ENCODE measurements at places on chromosomes 4 and X.

DNA sequence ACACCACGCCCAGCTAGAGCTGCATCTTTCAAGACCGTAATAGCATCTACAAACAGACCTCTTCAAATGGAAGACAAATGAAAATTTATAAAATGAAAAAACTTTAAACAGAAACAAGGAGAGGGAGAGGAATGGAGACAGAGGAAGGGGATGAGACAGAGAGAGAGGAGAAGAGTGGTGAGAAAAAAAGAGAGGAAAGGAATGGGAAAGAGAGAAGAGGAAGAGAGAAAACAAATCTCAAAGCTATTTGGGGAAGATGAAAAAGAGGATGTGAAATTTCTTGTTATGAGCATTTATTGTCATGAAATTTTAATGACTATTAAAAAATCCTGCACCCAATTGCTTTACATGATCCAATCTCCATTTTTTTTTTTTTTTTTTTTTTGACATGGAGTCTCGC is 726.9 kb downstream of the GRID2 start:
- DNase-seq, result no peak

GRCh38 chr4:83382850-83383249 is 48.2 kb upstream of the HPSE start:
- DNase-seq, result no peak

DNA sequence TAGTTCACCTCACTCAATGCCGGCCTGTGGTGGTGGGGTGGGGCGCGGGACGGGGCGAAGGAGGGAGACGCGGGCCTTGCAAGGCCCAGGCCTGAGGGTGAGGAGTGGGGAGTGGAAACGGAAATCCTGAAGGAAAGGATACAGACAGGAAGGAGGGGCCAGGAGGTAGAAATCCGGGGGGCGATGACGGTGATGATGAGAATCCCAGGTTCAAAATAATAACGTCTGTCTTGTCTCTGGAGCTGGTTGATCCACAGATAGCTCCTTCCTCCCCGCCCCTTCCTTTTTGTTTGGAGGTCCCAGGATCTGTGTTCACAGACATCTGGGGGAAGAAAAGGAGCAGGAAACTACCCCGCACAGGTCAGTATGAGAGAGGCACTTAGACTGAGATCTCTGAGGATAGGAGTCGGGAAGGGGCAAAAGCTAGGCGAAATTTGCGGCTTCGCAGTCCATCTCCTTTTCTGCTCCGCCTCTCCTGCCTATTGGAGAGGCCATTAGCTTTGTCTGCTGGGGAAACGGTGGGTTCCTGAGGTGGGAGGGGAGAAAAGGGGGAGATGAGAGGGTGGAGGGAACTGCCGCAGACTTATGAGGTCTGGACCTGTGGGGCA is 746 bp downstream of the TCEAL7 start:
- DNase-seq, result no peak

DNA sequence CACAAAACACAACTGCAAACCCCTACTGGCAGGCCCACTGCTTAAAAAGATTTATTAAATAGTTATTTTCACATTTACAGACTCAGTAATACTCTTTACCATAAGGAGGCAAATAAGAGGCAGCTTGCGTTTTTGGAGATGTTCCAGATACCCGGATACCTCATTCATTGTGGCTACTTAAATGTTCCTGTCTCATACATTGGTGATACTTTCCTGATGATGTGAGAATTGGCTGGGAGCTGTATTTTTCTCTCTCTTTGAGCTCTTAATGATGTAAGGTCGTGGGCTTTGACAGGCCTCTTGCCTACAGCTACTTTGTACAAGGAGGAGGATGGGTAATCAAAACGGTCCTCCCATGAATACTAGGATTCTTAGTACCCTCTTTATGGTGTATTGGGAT is 101.5 kb downstream of the AKAP4 start:
- DNase-seq, result no peak

DNA sequence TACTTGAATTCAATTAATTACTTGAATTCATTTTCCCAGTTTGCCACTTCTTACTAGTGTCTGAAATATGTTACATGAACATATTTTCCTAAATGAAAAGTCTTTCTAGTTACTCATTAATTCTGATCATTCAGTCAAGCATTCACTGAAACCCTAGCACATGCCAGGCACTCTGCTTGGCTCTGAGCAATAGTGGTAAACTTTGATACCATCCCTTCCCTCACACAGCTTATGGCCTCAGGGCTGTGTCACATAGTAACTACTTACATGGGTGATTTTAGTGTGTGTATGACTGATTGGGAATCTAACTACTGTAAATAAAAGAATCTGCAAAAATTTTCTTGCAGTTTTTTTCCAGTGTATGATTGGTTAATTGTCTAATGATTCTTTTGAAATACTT is 32.7 kb downstream of the METAP1 start:
- DNase-seq, result peak; percentile 59

DNA sequence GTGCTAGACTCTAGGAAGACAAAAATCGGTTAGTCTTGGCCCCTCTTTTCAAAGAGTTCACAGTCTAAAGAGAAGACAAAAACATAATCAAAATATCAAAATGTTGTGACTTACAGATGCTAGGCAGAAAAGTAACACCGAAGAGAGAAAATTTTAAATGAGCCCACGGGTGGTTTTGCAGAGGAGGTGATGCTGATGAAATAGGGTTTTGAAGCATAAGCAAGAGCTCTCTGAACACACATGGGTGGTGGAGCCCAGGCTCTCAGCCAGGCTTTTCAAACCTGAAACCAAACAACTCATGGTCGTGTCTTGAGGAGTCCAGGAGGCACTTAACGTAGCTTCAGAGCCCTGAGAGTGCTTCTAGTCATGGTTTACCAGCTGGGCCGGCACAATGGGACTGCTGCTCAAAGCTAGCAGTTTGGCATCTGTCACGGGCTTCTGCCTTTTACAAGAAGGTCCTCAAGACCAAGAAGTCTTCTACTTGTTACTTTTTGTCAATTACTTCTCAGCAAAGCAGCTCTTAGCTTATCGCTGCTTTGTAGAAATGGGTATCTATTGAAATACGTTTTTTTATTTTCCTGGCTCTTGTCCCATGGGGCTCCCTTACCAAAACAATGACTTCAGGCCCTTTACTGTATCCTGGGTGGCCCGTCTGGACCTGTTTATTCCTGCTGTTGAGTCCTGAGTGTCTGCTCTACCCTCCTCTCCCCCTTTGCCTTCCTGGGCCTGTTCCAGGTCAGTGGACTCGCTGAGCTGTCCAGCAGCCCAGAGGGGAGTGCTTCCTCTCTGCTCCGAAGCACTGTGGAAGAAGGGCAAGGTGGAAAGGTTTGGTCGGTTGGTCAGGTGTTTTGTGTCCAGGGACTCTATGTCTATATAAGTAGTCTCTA is 69.5 kb downstream of the TNIP2 start:
- no peak for DNase-seq

GRCh38 chrX:126824338-126825007 is 4.9 kb downstream of the PRR32 start:
- no peak for DNase-seq

DNA sequence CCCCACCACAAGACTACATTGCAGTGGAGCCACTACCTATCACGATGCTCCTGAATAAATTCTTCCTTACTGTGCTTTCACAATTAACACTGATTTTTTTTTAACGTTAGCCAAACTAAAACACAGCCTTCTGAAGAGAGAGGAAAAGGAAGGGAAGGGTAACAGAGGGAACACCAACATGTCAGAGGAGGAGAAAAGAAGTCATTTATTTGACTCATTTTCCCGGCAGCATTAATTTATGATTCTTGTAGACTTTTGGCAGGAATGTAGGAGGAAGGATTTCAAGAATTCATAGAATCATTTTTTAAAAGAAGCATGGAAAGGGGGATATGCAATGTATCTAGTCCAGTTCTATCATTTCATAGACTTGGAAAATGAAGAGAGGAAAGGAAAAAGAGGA is 74.3 kb upstream of the IQCM start:
- DNase-seq, result no peak

GRCh38 chr4:56626963-56627362 is 54.1 kb downstream of the HOPX start:
- no peak for DNase-seq

- DNase-seq, result no peak
These were observed 132.9 kb upstream of the NKX1-1 start for GRCh38 chr4:1538941-1539772.

DNA sequence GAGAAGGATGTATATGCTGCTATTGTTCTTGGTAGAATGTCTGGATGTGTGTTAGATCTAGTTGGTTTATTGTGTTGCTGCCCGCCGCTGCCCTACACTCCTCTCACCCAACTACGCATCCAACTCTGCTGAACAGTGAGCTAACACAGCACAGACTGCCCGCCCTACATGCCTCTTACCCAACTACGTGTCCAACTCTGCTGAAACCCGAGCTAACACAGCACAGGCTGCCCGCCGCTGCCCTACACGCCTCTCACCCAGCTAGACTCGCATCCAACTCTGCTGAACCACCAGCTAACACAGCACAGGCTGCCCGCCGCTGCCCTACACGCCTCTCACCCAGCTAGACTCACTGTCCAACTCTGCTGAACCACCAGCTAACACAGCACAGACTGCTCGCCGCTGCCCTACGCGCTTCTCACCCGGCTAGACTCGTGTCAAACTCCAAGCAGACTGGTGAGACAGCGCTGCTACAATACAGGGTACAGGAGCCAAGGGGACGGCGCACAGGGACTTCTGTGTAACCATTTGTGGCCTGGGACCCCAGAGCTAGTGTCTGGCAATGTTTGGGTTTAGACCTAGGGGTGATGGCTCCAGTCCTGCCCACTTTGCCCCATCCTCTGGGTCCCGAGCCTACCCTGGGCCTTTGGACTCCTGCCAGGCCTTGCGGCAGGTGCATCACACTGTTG is 11.6 kb upstream of the CTBP1 start:
- DNase-seq, result no peak

GRCh38 chrX:6432226-6432625 is 102.7 kb downstream of the VCX3A start:
- DNase-seq, result no peak

- DNase-seq, result no peak
These were observed 56.1 kb downstream of the FAM114A1 start for GRCh38 chr4:38923746-38924145.

DNA sequence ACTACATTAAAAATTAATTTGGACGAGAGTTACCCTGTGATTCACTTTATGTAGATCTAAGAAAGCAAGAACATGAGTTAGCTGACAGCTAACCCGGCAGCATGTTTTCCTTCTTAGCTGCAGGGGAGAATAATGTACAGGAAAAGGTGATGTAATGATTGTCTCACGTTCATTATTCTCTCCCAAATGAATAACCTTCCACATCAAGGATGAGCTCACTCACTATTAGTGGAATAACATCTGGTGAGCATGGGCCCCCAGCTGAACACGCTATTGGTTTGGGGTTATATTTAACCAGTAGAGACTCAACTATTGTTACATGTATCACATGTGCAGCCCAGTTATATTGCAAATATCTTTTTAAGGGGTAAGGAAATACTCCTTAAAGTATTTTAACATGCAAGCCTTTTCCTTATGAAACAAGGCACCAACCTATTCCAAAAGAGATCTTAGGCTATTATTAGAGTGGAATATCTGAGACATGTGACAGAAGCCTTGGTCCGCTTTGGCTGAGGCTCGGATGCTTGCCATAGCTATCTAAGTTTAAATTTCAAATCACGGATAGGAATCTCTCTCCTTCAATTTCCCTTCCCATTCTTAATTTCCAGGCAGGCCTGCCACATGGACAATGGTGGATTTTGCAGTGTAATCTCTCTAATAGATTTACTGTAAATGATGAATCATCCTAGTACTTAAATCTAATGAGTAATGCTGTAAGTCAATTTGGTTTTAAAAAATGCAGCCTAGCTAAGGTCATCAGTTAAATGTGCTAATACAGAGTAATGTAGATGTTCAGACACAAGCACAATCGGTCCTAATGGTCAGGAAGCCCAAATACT is 99.0 kb upstream of the OTUD4 start:
- peak; percentile 25 for DNase-seq

GRCh38 chr4:137599734-137600133 is 67.4 kb upstream of the PCDH18 start:
- no peak for DNase-seq

- no peak for DNase-seq
These were observed 22.9 kb upstream of the G3BP2 start for GRCh38 chr4:75696071-75696470.

- no peak for DNase-seq
These were observed 27.3 kb downstream of the EXOC1 start for GRCh38 chr4:55880652-55881280.

DNA sequence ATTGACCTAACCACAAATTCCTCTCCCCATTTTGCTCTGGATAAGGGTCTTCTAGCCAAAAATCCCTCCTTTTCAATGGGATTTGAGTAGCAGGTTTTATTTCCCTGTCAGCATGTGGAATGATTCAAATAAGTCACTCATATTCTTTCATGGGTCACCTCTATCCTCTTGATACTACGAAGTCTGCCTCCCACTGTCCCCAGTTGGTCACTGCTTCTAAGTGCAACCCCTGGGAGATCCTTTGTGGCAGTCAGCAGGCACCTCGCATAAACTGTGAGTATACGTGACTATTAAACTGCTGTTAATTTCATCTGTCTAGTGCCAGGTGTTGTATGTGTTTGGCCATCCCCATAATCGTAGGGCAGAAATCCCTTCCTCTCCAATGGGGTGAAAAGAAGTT is 1667.9 kb upstream of the PCDH7 start:
- no peak for DNase-seq

GRCh38 chr4:56531823-56532222 is 26.2 kb downstream of the ARL9 start:
- DNase-seq, result no peak

DNA sequence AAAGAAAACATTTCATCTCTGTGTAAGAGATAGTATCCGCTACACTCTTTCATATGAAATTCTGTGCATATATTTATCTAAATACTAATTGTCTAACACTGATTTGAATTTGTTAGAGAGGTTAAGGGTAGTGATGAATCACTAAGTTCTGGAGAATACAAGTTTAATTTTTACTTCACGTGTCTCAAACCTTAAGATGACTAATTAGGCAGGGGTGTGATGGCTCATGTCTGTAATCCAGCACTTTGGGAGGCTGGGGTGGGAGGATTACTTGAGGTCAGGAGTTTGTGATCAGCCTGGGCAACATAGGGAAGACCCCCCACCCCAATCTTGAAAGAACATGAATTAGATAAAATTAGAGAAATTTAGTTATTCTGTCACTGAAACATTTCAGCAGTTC is 2241.9 kb downstream of the PCDH7 start:
- DNase-seq, result no peak

- DNase-seq, result no peak
These were observed 742.2 kb upstream of the ATOH1 start for GRCh38 chr4:93086356-93086755.

- no peak for DNase-seq
These were observed 277.1 kb upstream of the ADGRL3 start for GRCh38 chr4:60923075-60923474.

DNA sequence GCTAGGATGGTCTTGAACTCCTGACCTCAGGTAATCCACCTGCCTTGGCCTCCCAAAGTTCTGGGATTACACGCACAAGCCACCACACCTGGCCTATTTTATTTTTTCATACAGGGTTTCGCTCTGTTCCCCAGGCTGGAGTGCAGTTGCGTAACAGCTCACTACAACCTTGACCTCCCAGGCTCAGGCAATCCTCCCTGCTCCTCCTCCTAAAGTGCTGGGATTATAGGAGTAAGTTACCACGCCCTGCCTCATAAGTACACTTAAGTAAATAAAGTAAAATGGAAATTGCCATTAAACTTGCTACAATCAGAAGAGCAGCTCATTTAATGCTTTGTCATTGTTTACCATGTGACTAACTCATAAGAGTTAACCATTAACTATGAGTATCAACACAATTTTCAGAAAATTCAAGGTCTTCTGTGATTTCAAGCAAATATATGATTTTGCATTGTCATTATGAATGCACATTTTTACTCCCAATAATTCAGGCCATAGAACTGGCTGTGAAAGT is 12.3 kb downstream of the UGDH start:
- DNase-seq, result peak; percentile 70

- DNase-seq, result peak; percentile 9
These were observed 65.6 kb downstream of the MRPL1 start for GRCh38 chr4:77927991-77928925.
